Activated CD4-positive, alpha-beta T cell treated with anti-CD3 and anti-CD28 coated beads, Interleukin-2, Interleukin-6, amounts not matched to agents 100 ng/mL and 50 ng/mL, durations not matched to agents 16 hours and 8 hours (primary cell): ENCODE measurements at places on chromosomes 2 and 18.

DNA sequence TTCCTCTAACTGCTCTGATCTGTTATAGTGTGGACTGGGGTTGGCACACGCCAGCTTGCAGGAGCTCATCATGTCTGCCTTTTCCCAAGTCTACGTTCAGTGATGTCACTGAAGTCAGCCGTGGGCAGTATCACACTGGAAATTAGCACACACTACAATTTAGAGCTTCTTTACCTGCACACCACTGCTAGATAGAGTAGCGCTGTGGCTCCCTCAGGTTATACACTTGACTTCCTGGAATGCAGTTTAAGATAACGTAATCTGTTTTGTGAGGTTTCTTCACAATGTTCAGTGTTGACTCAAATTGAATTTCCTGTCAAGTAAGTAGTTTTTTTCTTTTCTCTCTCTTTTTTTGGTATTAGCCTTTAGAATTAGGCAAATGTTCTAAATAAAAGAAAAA is 487.2 kb downstream of the DCDC2C start:
- no peak for DNase-seq

DNA sequence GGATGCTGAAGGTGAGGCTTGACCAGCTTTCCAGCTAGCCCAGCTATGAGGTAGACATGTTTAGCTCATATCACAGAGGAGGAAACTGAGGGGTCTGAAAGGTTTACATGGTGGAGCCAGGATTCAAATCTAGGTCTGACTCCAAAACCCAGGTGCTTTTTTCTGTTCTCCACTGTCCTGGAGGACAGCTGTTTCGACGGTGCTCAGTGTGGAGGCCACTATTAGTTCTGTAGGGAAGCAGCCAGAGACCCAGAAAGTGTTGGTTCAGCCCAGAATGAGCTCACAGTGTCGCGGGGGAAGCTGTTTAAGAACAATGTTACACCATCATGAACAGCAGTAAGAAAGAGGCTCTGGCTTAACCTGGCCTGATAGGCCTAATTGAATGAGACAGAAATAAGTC is 11.1 kb downstream of the PROC start:
- no peak for DNase-seq

GRCh38 chr2:20583425-20583881 is 67.4 kb downstream of the HS1BP3 start:
- no peak for DNase-seq

GRCh38 chr2:196290569-196290968 is 119.2 kb upstream of the STK17B start:
- DNase-seq = no peak
